ENCODE measurements at places on chromosomes 2 and 18. TPM values are rescaled to one million over a fixed set of nuclear protein-coding genes. Genes with fewer than 3 reads are reported as not detected.
A peak's percentile ranks its signal among the peaks of the same experiment; 100 is the strongest.

NETO1 gene
- not detected for total RNA-seq

CFAP65 gene
- total RNA-seq: not detected

CYP1B1 gene
- total RNA-seq: 6.3 TPM

ASXL3 gene
- total RNA-seq: not detected

RSAD2 gene
- 10.2 TPM for total RNA-seq

ABCB11 gene
- total RNA-seq: not detected

DNA sequence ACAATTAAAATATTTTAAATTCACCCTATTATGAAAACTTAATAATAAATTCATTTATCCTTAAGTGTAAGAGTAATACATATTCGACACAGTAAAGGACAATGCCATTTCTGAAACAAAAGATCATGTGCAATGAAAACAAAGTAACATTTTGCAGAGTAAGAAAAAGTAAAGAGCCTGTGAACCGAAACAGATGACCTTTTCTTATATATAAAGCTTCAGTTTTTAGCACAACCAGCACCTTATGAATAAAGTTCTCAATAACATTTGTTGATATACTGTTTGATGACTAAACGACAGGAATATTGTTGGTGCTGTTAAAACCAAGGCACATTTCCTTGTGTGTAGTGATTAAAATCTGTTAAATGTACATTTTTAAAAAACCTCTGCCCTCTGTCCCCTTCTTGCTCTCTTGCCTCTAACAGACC, 1.5 kb downstream of the PELI1 start:
- peak overlapping the region; percentile 84 for H3K4me3 ChIP-seq
- no peak for DNase-seq
- H3K27me3 ChIP-seq: no peaks in the 10 kb centered on the region

DNA sequence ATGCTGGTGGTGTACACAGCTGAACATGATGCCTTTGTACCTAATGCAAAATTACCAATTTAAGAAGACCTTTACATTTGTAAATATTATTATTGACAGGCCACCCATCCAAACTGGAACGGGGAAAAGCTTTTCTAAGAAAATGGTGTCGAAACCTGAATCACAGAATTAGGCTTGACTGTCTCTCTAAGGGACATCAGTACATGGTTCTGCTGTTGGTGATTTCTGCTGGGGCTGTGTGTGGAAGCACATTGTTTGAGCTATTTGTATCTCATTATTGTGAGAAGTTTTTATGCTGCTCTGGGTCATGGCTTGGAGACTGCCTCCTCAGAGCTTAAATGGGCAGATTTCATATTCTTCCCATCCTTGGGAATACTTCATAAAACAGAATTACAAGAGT, 420.9 kb upstream of the POU3F3 start:
- peaks cover 26% of the 10 kb centered on the region for H3K27me3 ChIP-seq
- no peak for DNase-seq
- no peaks in the 10 kb centered on the region for H3K36me3 ChIP-seq
- H3K4me1 ChIP-seq: peaks cover 7% of the 10 kb centered on the region

DNA sequence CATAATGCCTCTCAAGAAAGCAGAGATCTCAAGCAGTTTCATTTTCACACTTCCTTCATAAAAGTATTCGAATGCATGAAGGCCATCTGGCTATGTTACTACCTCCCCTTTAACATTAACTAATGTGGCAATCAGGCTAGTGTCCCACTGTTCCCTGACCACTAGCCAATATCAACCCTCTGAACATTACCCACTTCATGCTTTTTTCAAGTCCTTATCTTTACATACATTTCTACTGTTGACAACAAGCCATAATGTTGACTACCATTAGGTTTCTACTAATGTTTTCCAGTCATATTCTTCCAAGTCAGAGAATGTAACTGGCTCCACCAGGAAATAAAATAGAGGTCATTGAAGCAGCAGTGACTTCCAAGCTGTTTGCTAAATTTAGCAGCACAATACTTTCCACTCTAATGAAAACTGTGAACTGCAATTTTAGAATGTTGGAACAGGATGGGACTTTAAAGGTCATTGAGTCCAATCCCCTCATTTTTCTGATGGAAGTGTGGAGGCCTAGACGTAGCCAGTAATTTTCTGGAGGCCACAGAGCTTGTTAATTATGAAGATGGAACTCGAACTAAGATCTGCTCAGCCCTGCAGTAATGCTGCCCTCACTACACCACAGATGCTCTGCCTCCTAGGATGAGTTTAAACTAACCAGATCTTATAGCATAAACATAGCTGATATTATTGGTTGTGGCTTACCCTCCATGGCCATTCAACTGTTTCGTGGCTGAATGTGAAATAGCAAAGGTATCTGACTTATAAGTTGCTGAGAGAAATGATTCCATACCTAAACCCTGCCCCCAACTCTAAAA, 630 bp upstream of the PPP1R1C start:
- H3K27me3 ChIP-seq: no peaks in the 10 kb centered on the region
- no peak for DNase-seq
- no peak overlapping the region for H3K27ac ChIP-seq
- no peak overlapping the region for H3K4me3 ChIP-seq
- H3K36me3 ChIP-seq: no peaks in the 10 kb centered on the region

GRCh38 chr2:200259577-200259957, 46.9 kb upstream of the SPATS2L start:
- peaks cover 6% of the 10 kb centered on the region for H3K27me3 ChIP-seq
- DNase-seq: no peak
- no peaks in the 10 kb centered on the region for H3K4me1 ChIP-seq

DNA sequence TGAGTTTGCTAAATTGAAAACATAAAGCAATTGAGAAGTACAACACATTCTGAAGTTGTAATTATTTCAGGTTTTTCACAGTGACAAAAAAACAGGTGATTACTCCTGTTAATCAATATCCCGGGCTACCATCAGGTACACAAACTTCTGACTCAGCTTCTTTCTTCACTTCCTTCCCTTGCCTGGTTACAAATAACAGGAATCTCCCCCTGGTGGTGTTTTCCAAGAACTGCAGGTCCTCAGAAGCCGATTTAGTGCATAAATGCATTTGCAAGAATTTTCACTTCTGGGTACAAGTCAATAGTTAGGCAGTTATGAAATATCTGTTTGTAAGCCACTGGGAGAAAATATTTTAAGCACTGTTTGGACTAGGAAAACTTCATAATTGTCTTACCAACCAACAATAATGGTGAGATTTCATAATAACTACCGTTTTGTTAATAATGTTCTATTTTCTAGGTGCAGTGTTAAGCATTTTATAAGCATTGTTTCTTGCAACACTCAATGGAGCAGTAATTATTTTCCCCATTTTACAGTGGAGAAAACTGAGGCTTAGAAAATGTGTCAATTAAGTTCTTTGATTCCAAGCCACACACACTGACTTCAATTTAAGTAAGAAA, 12.4 kb upstream of the GMCL1 start:
- H3K27ac ChIP-seq: no peak overlapping the region
- peaks cover 4% of the 10 kb centered on the region for H3K4me1 ChIP-seq
- peak; percentile 82 for DNase-seq
- no peaks in the 10 kb centered on the region for H3K36me3 ChIP-seq
- no peak overlapping the region for H3K4me3 ChIP-seq

DNA sequence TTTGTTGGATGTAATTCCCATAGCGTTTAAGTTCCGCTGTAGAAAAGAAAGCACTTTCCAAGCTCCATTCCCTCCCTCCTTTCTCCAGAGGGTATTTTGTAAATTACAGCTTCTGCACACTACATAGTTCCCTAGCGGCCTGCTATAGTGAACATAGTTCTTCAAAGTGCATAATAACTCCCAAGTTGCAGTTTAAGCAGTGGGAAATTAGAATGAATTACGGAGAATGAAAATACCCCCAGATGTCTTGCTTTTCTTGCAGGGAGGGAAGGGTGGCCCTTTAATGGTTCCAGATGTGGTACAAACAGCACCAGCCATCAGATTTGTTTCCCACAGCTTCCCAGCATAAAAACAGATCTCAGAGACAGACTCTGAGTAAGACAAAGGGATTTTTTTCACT, 893.9 kb downstream of the SUCLG1 start:
- DNase-seq: no peak
- no peak overlapping the region for H3K27ac ChIP-seq
- H3K27me3 ChIP-seq: no peaks in the 10 kb centered on the region

DNA sequence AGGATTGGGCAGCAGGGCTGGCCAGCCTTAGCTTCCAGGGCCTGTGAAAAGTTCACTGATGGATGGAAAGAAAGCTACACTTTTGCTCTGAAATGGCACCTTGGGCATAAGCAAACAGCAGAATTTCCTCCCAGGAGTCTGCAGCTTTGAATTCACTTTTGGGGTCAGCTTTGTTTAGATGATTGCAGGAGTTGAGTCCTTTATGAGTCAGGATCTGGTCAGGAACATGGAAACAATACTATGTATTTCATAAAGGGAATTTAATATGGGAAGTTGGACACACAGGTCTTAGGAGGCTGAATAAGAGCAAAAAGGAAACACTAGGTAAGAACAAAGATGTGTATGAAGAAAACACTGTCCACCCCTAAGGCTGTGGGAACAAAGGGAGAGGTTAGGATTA, 345.3 kb downstream of the TSN start:
- no peaks in the 10 kb centered on the region for H3K36me3 ChIP-seq
- H3K4me3 ChIP-seq: no peak overlapping the region
- H3K27ac ChIP-seq: no peak overlapping the region
- H3K27me3 ChIP-seq: no peaks in the 10 kb centered on the region
- no peaks in the 10 kb centered on the region for H3K4me1 ChIP-seq

DNA sequence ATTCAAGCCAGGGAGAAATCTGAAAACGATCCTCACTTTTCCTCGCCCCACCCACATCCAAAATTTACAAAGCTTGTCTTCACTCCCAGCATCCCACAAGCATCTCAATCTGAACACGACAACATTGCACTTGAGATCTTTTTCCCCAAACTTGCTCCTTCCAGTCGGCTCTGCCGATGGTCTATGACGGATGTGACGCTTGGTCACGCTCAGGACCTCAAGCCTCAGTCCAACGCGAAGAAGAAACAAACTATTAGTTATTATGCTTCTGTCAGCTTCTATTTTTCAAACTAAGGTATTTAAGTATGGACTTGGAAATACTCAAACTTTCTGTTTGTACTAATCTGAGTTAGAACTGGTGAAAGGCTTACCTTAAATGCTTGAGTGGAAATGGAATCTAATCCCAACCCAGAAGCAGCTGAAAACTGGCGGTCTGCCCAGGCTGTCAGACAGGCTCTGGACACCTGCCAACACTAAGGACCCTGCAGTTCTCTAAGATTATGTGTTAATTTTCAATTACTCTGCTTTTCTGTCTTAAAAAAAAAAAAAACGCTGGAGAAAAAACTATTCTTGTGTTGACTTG, 132.1 kb upstream of the DNMT3A start:
- H3K27ac ChIP-seq: no peak overlapping the region
- peaks cover 19% of the 10 kb centered on the region for H3K36me3 ChIP-seq
- DNase-seq: no peak
- H3K4me3 ChIP-seq: no peak overlapping the region
- H3K4me1 ChIP-seq: no peaks in the 10 kb centered on the region

DNA sequence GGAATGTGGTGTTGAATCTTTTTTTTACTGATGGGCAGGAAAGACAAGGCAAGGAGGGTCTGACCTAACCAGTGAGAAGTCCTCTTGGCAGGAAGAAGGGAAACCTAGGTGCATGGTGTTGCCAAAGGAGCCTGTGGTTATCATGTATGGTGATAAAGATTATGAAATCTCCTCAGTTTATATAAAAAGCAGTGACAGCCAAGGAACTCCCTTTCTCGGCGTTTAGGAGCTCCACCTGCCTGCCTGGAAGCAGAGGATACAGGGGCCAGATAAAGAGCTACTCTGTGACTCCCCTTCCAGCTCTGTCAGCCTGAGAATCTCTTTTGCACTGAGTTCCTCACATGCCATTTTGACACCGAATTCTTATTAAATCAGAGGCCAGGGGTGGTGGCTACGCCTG, 26.1 kb downstream of the COLEC12 start:
- no peaks in the 10 kb centered on the region for H3K4me1 ChIP-seq
- no peak overlapping the region for H3K27ac ChIP-seq
- DNase-seq: no peak

GRCh38 chr2:11179899-11180298, 24.6 kb downstream of the SLC66A3 start:
- no peaks in the 10 kb centered on the region for H3K36me3 ChIP-seq
- no peak overlapping the region for H3K4me3 ChIP-seq
- peaks cover 11% of the 10 kb centered on the region for H3K4me1 ChIP-seq

- no peak overlapping the region for H3K4me3 ChIP-seq
- H3K27me3 ChIP-seq: peaks cover 23% of the 10 kb centered on the region
- H3K36me3 ChIP-seq: no peaks in the 10 kb centered on the region
- DNase-seq: peak; percentile 64
Observed at GRCh38 chr2:68943581-68944568, 8.8 kb downstream of the GKN2 start.

- H3K27ac ChIP-seq: no peak overlapping the region
- no peaks in the 10 kb centered on the region for H3K36me3 ChIP-seq
- H3K4me1 ChIP-seq: no peaks in the 10 kb centered on the region
- no peak overlapping the region for H3K4me3 ChIP-seq
Observed at GRCh38 chr18:47716632-47717185, 213.8 kb downstream of the SMAD2 start.

- H3K27ac ChIP-seq: no peak overlapping the region
- H3K27me3 ChIP-seq: no peaks in the 10 kb centered on the region
- H3K36me3 ChIP-seq: no peaks in the 10 kb centered on the region
- H3K4me3 ChIP-seq: no peak overlapping the region
Observed at GRCh38 chr18:22399949-22400348, 17.8 kb downstream of the CTAGE1 start.

GRCh38 chr2:27155069-27155520, 6.3 kb downstream of the TCF23 start:
- no peak for DNase-seq
- no peak overlapping the region for H3K27ac ChIP-seq
- no peaks in the 10 kb centered on the region for H3K27me3 ChIP-seq
- no peaks in the 10 kb centered on the region for H3K4me1 ChIP-seq

DNA sequence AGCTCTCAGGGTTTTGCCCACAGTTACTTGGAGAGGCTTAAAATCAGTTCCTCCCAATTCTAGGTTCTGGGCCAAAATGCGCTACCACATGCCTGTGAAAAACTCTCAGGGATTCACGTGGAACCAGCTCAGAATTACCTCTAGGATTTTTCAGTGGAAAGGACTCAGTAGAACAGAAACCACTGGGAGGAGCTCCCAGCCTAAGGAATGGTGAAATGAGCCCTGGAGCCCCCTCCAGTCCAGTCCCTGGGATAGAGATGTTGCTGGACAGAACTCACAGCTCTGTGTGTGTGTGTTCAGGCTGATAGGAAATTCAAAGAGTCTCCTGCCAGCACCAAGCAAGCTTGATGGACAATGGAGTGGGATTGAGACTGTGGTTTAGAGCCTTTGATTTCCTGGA, 21.1 kb upstream of the SLC9A4 start:
- no peak overlapping the region for H3K27ac ChIP-seq
- peaks cover 3% of the 10 kb centered on the region for H3K27me3 ChIP-seq
- peaks cover 6% of the 10 kb centered on the region for H3K4me1 ChIP-seq
- no peak for DNase-seq
